ENCODE measurements at places on chromosomes 7 and 10. TPM values are rescaled to one million over a fixed set of nuclear protein-coding genes. Genes with fewer than 3 reads are reported as not detected.

GRCh38 chr7:252981-253380 lies 37.0 kb upstream of the FOXL3 start:
- no peak overlapping the region for H3K4me3 ChIP-seq
- no peak overlapping the region for H3K27ac ChIP-seq
- H3K36me3 ChIP-seq, result no peaks in the 10 kb centered on the region
- no peaks in the 10 kb centered on the region for H3K27me3 ChIP-seq
- H3K4me1 ChIP-seq, result no peaks in the 10 kb centered on the region

DNA sequence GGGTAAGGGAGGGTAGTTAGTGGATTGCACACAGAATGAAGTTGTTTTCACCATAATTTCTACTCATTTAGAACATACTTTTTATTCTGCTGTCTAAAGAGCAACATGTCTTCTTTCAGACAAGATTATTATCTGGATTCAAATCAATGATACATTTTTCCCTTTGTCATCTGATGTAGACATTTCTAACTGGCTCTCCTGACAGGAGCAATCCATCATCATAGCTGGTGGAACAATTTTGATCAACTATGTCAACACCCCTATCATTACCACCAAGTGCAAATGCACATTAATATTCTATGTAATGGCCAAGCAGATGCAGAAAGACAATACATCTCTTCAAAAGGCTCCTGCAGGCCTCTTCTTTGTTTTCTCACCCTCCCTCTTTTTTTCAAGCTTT lies 672.9 kb upstream of the LRRTM3 start:
- H3K4me1 ChIP-seq, result no peaks in the 10 kb centered on the region
- H3K36me3 ChIP-seq, result no peaks in the 10 kb centered on the region

RNF148 gene
- total RNA-seq, result not detected

GRCh38 chr10:110698340-110698739 lies 54.2 kb downstream of the RBM20 start:
- no peak overlapping the region for H3K27ac ChIP-seq
- no peak overlapping the region for H3K4me3 ChIP-seq
- H3K36me3 ChIP-seq, result no peaks in the 10 kb centered on the region
- H3K27me3 ChIP-seq, result no peaks in the 10 kb centered on the region
- H3K4me1 ChIP-seq, result no peaks in the 10 kb centered on the region

DNA sequence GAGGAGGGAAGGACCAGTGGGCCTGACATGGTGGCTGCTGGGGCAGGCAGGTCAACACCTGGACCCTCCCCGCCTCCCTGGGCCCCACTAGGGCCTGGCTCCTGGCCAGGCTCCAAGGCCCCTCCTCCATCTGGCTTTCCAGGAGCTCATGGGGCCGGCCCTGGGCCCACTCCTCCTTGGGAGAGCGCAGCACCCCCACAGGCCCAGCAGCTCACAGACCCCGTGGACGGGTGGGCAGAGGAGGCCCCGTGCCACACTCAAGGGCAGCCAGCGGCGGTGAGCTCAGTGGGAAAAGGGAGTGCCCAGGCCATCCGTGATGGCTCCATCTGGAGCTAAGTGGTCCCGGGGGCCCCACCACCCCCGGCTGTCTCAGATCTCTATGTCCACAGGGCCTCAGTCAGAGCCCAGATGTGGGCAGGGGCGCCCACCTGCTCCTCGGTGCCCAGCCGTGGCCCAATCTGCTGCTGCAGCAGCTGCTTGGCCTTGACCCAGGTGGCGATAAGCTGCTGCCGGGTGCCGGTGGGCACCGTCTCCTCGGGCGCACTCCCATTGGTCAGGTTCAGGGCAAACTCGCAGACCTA lies 32.8 kb downstream of the CFAP46 start:
- no peak for DNase-seq
- no peaks in the 10 kb centered on the region for H3K36me3 ChIP-seq
- H3K27me3 ChIP-seq, result peaks cover 13% of the 10 kb centered on the region
- H3K27ac ChIP-seq, result no peak overlapping the region

GRCh38 chr7:103762877-103763276 lies 226.6 kb downstream of the RELN start:
- peaks cover 4% of the 10 kb centered on the region for H3K27me3 ChIP-seq
- H3K36me3 ChIP-seq, result no peaks in the 10 kb centered on the region
- no peak overlapping the region for H3K27ac ChIP-seq
- DNase-seq, result no peak
- H3K4me3 ChIP-seq, result no peak overlapping the region
- H3K4me1 ChIP-seq, result no peaks in the 10 kb centered on the region

- DNase-seq, result no peak
- no peaks in the 10 kb centered on the region for H3K27me3 ChIP-seq
- peaks cover 4% of the 10 kb centered on the region for H3K36me3 ChIP-seq
- H3K4me1 ChIP-seq, result peaks cover 31% of the 10 kb centered on the region
- H3K27ac ChIP-seq, result peak overlapping the region; percentile 80
- no peak overlapping the region for H3K4me3 ChIP-seq
Measured at GRCh38 chr10:31419394-31420063, 100.5 kb downstream of the ZEB1 start.

DNA sequence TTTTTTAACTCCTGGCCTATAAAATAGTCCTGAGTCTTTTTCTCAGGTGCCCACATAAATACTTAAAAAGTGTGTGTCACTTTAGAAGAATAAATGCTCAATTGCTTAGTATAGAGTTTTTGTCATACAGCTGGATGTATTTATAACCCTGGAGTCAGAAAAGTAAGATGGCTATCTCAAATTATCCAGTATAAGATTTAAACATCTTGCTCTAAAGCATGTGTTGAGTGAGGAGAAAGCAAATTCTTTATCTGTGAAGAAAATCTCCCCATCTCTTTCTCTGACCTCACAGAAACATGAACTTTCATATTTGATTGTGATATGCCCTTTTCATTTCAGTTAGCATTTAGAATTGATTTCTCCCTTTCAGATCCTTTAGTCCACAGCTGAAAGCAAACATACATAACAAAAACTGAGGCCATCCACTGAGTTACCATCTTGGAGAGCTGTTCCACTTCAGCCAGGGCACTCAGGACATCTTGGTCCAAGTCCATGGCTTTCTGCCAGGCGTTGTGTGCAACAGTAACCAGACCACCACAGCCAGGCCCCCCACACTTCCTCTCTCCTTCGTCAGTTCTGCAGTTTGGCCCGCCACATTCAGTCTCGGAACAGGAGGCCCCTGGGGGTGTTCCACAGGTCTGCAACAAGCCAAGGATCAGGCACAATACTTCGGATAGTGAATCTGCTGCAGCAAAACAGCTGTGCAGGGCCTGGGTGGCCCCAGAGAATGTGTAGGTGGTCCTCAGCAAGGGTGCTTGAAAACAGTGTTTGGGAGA lies 40.9 kb downstream of the DLD start:
- H3K4me1 ChIP-seq, result peaks cover 17% of the 10 kb centered on the region
- peaks cover 36% of the 10 kb centered on the region for H3K36me3 ChIP-seq
- no peak overlapping the region for H3K27ac ChIP-seq
- no peak overlapping the region for H3K4me3 ChIP-seq
- no peak for DNase-seq

- H3K27me3 ChIP-seq, result peaks cover 14% of the 10 kb centered on the region
- DNase-seq, result no peak
- H3K36me3 ChIP-seq, result peaks cover 18% of the 10 kb centered on the region
- no peak overlapping the region for H3K27ac ChIP-seq
- H3K4me1 ChIP-seq, result no peaks in the 10 kb centered on the region
Measured at GRCh38 chr7:1679326-1679965, 9.4 kb downstream of the ELFN1 start.

All from naive thymus-derived CD8-positive, alpha-beta T cell (primary cell).